Activated gamma-delta T cell treated with anti-CD3 and anti-CD28 coated beads, Interleukin-2, amount 50 U/mL, for 16 hours (primary cell): ENCODE measurements at places on chromosomes 2 and 18.

- no peak for DNase-seq
Observed at GRCh38 chr2:187549193-187549592, 5.0 kb downstream of the TFPI start.

DNA sequence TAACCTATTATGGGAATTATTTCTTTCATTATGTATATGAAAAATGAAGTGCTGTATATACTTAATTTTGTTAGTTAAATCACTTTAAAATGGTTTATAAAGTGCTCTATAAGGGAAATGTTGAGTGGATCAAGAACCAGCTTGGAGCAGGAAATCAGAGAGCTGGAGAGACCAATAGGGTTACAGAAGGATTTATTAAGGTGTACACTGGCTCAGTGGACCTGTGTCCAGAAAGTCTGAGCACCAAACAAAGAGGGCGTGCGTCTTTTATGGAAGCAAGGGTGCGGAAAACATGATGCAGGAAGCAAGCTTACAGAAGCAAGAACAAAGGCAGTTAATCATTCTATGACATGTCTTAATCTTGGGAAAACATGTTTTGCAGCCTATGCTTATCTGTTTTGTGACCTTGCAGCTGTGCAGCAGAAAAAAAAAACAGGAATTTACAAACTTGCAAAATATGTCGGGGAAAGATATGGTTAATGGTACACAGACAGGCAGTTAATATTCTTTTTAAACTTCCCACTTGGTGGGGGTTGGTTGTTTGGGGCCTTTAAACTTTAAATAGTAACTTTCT, 65.2 kb upstream of the SLC35G4 start:
- DNase-seq = no peak

DNA sequence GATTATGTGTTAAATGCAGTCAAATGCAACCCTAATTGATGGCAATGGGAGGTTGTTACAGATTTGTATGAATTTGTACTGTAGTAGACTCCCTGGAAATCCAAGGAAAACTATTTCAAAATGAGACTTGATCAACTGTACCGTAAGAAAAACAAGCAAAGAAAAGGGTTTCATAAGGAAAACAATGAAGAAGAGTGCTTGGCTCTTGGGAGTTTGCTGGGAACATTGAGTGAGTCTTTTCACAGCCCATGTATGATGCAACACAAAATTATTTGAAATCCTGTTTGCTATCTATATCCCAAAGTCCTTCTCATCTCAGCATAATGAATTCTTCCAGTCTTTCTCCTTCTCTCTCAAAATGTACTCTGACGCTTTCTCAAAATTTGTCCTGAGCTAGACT, 67.0 kb upstream of the OSR1 start:
- DNase-seq = no peak

- peak; percentile 31 for DNase-seq
Observed at GRCh38 chr18:12726774-12727550, 24.1 kb downstream of the PSMG2 start.

- DNase-seq = no peak
Observed at GRCh38 chr2:199806179-199806578, 44.8 kb downstream of the FTCDNL1 start.

DNA sequence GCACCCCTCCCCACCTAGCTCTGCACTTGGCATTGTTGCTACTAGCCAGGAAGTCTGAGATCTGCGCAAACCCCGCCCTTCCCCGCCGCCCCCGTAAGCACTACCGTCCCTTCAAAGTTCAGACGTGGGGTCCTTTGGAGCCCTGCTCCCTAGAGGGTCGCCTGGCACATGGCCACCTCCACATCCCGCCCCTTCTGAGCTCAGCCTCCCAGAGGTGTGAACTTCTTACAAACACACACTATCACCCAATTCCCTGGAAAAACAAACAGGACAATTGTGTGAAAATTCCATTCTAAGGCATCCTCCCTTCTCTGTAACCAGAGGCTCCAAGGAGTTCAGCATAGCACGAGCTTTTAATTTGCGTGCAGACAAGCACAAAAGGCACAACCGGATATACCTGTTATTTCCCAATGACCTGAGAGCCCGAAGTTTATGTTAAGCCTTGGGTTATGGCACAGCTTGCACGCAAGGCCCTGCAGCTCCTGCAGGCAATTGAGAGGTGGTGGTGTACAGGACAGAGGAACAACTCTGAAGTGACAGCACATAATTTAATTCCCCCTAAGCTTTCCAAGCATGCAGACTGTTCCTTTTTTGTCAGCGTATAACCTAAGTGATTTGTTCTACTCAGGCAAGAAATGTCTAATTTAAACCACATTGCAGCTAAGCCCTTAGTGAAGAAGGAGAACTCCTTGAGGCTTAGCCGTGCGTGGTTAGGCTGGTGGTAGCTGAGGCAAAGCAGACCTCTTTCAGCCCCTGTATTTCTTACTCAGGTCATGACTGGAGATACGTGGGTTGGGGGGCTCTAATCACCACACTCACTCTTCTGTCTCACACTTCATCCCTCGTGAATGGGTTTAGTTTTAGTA, 20.3 kb upstream of the CYP1B1 start:
- no peak for DNase-seq

GRCh38 chr2:114022360-114023085, 132.6 kb downstream of the ACTR3 start:
- no peak for DNase-seq

DNA sequence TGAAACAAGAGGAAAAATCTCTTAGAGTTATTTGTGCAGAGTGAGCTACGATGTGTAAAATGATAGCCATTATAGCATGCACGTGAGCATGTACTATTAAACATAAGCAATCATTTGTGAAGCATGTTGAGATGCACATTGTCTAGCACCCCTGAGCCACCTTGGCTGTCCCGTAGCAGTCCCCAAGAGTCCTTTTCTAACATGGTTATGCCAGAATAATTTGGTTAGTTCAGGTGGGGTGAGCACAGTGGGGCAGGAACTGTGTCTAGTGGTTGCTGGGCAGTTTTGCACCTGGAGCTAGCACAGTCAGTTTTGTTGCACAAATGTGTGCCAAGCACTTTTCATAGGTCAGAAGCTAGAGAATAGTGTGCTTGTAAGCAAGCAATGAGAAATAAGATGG, 809.8 kb downstream of the RNF144A start:
- DNase-seq = no peak

- no peak for DNase-seq
Observed at GRCh38 chr2:56688661-56689060, 504.9 kb downstream of the CCDC85A start.

DNA sequence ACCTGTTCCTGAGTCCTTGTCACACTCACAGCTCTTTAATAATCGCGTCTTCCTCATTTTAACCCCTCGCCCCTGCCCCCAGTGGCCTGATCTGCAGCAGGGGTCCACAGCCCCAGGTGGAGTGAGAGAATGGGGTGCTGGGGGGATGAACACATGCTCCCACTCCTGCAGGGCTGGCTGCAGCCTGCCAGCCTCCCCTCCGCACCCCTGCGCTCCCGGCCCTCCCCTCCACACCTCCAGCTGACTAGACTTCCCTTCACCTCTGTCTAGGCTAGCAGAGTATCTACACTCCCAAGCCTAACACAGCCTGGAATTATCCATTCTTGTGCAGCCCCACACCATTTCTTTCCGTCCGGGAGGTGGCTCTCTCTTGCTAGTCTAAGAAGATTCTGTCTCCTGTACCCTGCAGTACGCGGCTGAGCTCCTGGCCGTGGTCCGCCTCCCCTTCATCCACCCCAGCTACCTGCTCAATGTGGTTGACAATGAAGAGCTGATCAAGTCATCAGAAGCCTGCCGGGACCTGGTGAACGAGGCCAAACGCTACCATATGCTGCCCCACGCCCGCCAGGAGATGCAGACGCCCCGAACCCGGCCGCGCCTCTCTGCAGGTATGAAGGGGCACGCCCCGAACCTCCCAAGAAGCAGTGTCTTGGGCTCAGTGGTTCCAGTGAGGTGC, 231.6 kb downstream of the ATAD2B start:
- DNase-seq = no peak

DNA sequence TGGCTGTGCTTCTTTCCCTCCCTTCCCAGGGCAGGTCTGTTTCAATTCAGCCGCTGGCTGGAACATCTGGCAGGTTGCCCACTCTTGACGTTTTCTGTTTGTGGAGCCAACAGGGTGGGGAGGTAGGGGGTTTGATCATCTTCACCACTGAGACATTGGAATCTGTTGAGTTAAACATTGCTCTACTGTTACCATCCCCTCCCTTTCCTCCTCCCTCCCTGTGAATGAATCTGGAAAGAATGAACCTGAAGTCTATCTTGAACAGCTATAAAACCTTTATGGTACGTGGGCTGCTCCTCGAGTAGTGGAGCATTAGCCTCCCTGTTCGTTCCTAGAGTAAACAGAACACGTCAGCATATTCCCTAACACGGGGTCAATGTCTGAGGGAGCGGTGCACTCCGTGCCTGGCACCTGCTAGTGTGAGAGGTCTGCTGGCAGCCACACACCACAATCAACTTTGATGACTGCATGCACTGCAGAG, 249.9 kb upstream of the RBBP8 start:
- DNase-seq = no peak

DNA sequence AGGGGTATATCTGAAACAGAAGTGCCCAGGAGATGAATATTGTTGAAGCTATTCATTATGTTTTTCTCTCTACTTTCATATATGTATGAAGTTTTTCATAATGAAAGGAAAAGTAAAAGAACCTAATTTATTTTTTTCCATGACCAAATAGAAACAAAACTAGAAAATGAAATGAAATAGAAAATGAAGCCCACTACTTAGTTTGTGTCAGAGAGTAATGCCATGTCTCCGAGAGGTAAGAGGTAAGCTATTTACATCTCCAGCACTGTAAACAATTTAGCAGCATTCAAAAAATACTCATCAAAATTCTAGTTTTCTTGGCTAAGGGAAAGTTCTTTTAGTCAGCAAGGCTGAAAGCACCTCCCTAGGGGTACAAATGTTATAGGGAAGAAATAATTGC, 238.6 kb downstream of the PTH2R start:
- no peak for DNase-seq

DNA sequence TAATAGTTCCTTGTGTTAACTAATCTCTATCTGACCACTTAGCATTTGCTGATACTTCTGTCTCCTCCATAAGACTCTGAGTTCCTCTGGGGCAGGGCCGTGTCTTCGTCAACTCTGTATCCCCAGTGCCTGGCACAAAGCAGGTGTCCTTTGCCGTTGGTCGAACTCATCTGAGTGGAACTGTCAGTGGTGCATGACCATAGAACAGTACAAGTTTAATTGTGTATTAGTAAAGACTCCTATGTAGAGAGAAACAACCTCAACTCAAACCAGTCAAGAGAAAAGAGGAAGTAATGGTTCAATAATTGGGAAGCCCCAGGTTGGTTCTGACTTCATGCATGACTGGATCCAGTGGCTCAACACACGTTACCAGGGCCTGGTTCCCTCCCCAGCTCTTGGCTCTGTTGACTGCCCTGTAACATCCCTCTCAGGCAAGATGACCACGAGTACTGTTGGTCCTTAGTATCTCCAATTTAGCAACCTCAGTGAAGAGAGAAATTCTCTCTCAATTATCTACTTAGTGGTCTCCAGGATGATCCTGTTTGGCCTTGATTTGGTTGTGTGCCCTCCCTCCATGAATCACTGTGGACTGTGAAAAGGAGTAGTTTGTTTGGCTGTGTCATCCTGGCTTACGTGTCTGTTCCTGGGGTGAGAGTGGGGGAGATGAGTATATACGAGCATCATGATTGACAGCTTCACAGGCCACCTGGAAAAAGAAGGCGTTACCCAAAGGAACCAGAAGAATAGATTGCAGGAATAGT, 58.5 kb upstream of the MSH6 start:
- no peak for DNase-seq

- DNase-seq = peak; percentile 89
Observed at GRCh38 chr2:240566203-240567136, 1.8 kb upstream of the RNPEPL1 start.

GRCh38 chr2:132038179-132038882, 123.4 kb downstream of the ANKRD30BL start:
- no peak for DNase-seq

GRCh38 chr2:128514555-128514955, 195.9 kb upstream of the HS6ST1 start:
- DNase-seq = no peak

GRCh38 chr2:88632569-88632968, 5.3 kb upstream of the EIF2AK3 start:
- no peak for DNase-seq

- no peak for DNase-seq
Observed at GRCh38 chr2:15561574-15562344, 625 bp upstream of the NBAS start.

- no peak for DNase-seq
Observed at GRCh38 chr18:77079954-77080682, 52.5 kb downstream of the MBP start.

GRCh38 chr2:207812726-207813080, 43.0 kb upstream of the FZD5 start:
- DNase-seq = no peak

- no peak for DNase-seq
Observed at GRCh38 chr2:10224734-10225133, 78.0 kb upstream of the HPCAL1 start.

GRCh38 chr18:59323931-59324622, 5.6 kb upstream of the CPLX4 start:
- DNase-seq = no peak

DNA sequence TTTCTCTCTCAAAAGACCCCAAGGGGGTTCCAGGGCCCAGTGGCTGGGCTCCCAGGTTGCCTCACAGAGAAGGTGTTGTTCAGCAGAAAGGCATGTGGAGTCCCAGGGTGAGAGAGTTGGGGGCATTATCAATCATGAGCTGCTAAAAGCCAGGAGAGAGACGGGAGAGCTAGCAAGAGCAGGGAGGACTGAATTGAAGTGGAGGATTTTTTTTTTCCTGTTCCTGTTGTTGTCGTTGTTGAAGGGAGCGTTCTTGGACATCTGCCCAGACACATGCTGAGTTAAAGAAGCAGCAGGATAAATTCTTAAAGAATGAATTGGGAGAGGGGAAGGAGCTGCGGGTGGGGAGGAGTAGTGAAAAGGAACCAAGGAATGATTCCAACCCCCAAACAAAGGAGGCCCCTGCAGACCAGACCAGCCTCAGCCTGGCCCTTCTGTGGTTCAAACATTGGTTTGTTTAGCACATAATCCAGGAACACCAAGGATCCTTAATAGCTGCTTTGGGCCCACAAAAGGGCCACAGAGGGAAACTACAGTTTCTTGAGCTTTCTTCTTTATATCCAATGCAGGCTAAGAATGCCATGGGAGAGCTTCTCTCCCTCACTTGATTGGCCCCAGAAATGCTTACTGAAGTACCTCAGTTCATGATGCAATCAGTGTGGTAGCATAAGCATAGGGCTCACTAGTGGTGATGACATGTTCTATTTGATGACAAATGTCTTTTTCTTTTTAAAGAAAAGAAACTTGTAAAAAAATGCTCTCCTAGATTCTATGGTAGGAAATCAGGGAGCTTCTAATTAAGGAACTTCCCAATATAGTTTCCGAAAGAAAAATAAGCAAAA, 146.0 kb downstream of the SETBP1 start:
- no peak for DNase-seq

GRCh38 chr2:137966043-137966442, 1.8 kb downstream of the HNMT start:
- DNase-seq = no peak
